Suprapubic skin (tissue), 4 donors: ENCODE measurements at places on chromosomes 11 and 22. TPM values are rescaled to one million over a fixed set of nuclear protein-coding genes. Genes with fewer than 3 reads are reported as not detected.

Gene PKDREJ
- not detected for total RNA-seq

Gene OR6T1
- total RNA-seq: not detected

Gene IGF2
- 4.4 TPM for total RNA-seq

Gene ZNF280B
- total RNA-seq: 0.55 TPM

Gene CEP57
- 80.9 TPM for total RNA-seq

Gene MMP8
- total RNA-seq: not detected

Gene AGBL2
- total RNA-seq: 0.89 TPM

Gene INS
- not detected for total RNA-seq

Gene OR10D3
- not detected for total RNA-seq

Gene LDHAL6A
- not detected for total RNA-seq

Gene TP53I11
- total RNA-seq: 91.5 TPM

Gene MLC1
- 3.4 TPM for total RNA-seq

Gene PRR33
- total RNA-seq: not detected

Gene EPS8L2
- total RNA-seq: 193 TPM

GRCh38 chr11:8956860-8957259 is 7.4 kb downstream of the TMEM9B start:
- no peak for DNase-seq
- H3K27ac ChIP-seq: no peak overlapping the region
- no peaks in the 10 kb centered on the region for H3K27me3 ChIP-seq
- peaks cover 41% of the 10 kb centered on the region for H3K36me3 ChIP-seq

GRCh38 chr11:109264128-109264527 is 157.9 kb upstream of the C11orf87 start:
- no peaks in the 10 kb centered on the region for H3K4me1 ChIP-seq
- H3K27ac ChIP-seq: no peak overlapping the region
- H3K27me3 ChIP-seq: no peaks in the 10 kb centered on the region
- H3K36me3 ChIP-seq: no peaks in the 10 kb centered on the region
- DNase-seq: no peak

- H3K4me1 ChIP-seq: no peaks in the 10 kb centered on the region
- no peak overlapping the region for H3K4me3 ChIP-seq
- no peak for DNase-seq
- no peaks in the 10 kb centered on the region for H3K36me3 ChIP-seq
- no peak overlapping the region for H3K27ac ChIP-seq
These were observed 878.2 kb downstream of the NTM start for GRCh38 chr11:132248580-132248979.

- no peaks in the 10 kb centered on the region for H3K27me3 ChIP-seq
- H3K27ac ChIP-seq: no peak overlapping the region
- no peak overlapping the region for H3K4me3 ChIP-seq
- H3K36me3 ChIP-seq: peaks cover 24% of the 10 kb centered on the region
These were observed 11.9 kb downstream of the VSIG10L2 start for GRCh38 chr11:125957618-125958332.

DNA sequence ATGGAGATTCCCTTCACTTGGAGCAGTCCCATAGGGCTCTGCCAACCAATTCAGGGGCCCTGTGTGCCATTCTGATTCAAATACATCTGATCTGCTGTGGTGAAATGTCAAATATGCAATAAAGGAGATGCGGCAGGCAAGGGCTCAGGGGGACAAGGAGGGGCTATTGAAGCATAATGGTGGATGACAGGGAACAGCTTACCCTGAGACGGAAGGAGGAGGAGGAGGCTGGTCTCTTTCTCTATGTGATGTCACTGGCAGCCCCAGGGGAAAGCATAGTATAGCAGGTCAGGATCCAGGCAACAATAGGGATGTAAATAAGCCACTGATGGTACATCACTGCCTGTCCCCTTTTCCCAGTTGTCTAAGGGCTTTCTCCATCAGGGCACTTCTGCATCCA is 350.9 kb upstream of the SYN3 start:
- DNase-seq: no peak
- no peak overlapping the region for H3K4me3 ChIP-seq
- H3K27me3 ChIP-seq: no peaks in the 10 kb centered on the region
- no peaks in the 10 kb centered on the region for H3K36me3 ChIP-seq

- H3K27me3 ChIP-seq: peaks cover 7% of the 10 kb centered on the region
- no peak for DNase-seq
- peaks cover 26% of the 10 kb centered on the region for H3K4me1 ChIP-seq
- H3K27ac ChIP-seq: no peak overlapping the region
- no peaks in the 10 kb centered on the region for H3K36me3 ChIP-seq
- H3K4me3 ChIP-seq: no peak overlapping the region
These were observed 265.4 kb upstream of the PLET1 start for GRCh38 chr11:112525844-112526590.

- DNase-seq: no peak
- H3K4me3 ChIP-seq: no peak overlapping the region
These were observed 57.5 kb downstream of the BTG4 start for GRCh38 chr11:111454561-111455192.

GRCh38 chr11:41897991-41898390 is 438.5 kb upstream of the LRRC4C start:
- no peak for DNase-seq
- H3K4me3 ChIP-seq: no peak overlapping the region
- H3K27me3 ChIP-seq: no peaks in the 10 kb centered on the region
- no peak overlapping the region for H3K27ac ChIP-seq
- no peaks in the 10 kb centered on the region for H3K36me3 ChIP-seq

DNA sequence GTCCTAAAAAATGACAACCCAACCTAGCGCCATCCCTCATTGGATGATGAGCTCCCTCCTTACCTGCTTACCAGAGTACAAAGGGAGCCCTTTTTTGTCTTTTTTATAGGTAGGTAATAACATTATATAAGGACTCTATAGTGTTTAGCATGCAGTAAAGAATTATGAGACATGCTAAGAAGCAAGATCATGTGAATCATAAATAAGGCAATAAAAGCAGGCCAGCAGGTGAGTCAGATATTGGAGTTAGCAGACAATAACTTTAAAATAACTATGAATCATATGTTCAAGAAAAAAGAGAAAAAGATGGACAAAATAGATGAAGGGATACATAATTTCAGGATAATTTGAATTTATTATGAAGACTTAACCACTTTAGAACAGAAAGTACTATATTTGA is 81.5 kb downstream of the GRK3 start:
- H3K4me1 ChIP-seq: no peaks in the 10 kb centered on the region
- H3K27ac ChIP-seq: no peak overlapping the region
- no peaks in the 10 kb centered on the region for H3K27me3 ChIP-seq
- no peaks in the 10 kb centered on the region for H3K36me3 ChIP-seq
- no peak for DNase-seq

DNA sequence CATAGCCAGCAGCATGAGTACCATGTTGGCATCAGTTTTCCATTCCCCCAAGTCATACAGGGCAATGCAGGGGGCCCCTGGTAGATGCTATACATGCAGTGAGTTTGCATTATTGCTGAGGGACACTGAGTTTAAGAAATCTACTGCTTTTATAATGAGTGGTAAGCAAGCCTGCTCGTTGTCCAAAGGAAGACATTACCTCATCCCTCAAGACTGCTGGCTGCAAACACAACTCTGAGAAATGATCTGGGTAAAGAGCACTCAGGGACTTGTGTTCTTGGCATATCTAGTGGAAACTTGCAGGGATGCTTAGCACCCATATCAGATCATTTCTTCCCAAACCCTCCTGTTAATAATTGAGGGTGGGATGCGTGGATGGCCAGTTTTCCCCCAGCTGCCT is 77.9 kb downstream of the CWC15 start:
- peaks cover 6% of the 10 kb centered on the region for H3K36me3 ChIP-seq
- H3K27me3 ChIP-seq: no peaks in the 10 kb centered on the region
- H3K4me3 ChIP-seq: no peak overlapping the region
- no peaks in the 10 kb centered on the region for H3K4me1 ChIP-seq

- no peaks in the 10 kb centered on the region for H3K36me3 ChIP-seq
- peaks cover 41% of the 10 kb centered on the region for H3K4me1 ChIP-seq
- DNase-seq: peak; percentile 83
These were observed at the start of gene PPP6R3 for GRCh38 chr11:68460741-68461574. Gene PPP6R3 (plus strand): TSS chr11:68460752. CDS start chr11:68537665, 76,913 bp downstream.

GRCh38 chr22:32708830-32709229 is 92.7 kb upstream of the TIMP3 start:
- H3K36me3 ChIP-seq: no peaks in the 10 kb centered on the region
- DNase-seq: no peak
- no peaks in the 10 kb centered on the region for H3K4me1 ChIP-seq
- H3K4me3 ChIP-seq: no peak overlapping the region

DNA sequence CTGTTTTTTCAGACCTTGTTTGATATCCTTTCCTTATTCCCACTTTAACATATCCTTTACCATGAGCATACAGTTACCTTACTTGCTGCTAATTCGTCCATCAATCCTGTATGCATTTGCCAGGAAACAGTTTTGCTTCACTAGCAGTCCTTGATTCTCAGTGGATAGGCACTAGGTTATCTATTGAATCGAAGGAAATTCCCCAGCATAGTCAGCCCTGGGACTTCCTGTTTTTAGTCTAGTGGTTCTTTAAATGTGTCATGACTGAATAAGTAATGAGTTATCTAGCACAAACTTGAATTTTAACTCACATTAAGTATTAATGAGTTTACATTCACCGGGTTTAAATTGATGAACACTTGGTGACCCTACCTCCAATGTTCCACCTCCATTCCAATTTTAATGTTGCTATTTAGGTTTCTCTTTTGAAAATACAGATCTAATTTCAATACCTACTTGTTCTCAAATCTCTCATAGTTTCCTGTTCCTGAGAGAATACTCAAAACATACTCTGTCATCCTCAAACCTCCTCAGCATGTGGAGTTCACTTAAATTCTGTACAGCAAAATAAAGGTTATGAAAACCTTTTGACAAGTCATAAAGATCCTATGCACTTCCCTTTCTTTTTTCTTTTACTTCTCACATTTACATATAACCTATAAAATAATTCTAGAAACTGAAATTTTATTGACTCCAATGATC is 1375.1 kb upstream of the TENM4 start:
- no peaks in the 10 kb centered on the region for H3K27me3 ChIP-seq
- no peaks in the 10 kb centered on the region for H3K4me1 ChIP-seq

DNA sequence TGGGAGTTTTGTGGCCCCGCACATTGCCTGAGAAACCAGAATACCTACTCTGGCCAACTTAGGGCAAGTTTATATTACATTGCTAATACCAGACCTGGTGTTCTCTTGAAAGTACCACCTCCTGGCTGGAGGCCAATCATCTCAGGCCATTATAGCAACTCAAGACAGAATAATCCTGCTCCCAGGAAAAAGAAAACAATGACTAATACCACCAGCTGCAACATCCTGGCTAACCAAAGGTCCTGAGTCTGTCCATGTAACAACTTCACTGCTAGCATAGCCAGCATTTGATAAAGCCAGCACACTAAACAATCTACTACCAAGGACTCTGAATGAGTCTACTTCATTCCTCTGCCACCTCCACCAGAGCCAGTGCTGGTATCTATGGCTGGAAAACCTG is 1298.7 kb upstream of the CNTN5 start:
- DNase-seq: no peak
- H3K4me1 ChIP-seq: no peaks in the 10 kb centered on the region
- no peaks in the 10 kb centered on the region for H3K36me3 ChIP-seq
- no peaks in the 10 kb centered on the region for H3K27me3 ChIP-seq
- no peak overlapping the region for H3K27ac ChIP-seq

DNA sequence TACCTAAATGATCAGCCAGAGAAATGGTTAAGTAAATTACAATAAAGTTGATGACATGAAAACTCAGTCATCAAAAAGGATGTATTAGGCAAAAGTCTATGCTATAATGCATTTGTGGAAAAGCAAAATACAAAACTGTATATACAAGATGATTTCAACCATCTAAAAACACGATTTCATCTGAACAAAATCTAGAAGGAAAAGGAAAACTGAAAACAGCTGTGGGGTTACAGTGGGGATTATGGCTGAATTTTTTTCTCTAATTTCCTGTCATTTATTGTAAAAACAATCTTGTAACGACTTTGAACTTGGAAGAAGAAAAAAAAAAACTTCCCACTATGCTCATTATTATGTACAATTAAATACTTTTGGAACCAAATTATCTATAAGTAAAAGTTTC is 30.3 kb downstream of the CHEK2 start:
- peak overlapping the region; percentile 1 for H3K27ac ChIP-seq
- H3K36me3 ChIP-seq: no peaks in the 10 kb centered on the region
- no peak for DNase-seq
- no peak overlapping the region for H3K4me3 ChIP-seq

GRCh38 chr11:12123799-12124198 is 13.4 kb downstream of the MICAL2 start:
- H3K36me3 ChIP-seq: no peaks in the 10 kb centered on the region
- peaks cover 41% of the 10 kb centered on the region for H3K4me1 ChIP-seq
- no peaks in the 10 kb centered on the region for H3K27me3 ChIP-seq
- no peak overlapping the region for H3K27ac ChIP-seq
- DNase-seq: no peak

DNA sequence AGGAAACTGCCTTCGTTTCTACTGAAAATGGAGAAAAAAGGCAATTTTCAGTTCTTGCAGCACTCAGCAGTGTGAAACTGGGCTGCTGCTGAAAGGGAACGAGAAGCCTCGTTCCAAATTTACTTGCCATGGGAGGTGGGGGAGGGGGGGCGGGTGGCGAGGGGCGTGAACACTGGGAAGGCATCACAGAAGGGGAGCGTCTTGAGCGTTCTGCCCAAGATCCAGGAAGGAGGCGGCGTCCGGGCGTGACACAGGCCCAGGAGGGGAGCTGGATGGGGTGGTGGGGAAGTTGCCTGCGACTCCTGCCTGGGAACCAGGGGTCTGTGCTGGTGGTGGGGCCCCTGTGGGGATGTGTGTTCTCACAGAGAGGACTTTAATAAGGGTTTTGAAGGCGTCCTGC is 213.5 kb downstream of the CTTN start:
- no peak for DNase-seq
- no peaks in the 10 kb centered on the region for H3K36me3 ChIP-seq
- H3K4me1 ChIP-seq: peaks cover 18% of the 10 kb centered on the region
- no peak overlapping the region for H3K4me3 ChIP-seq
- H3K27me3 ChIP-seq: peaks cover 19% of the 10 kb centered on the region

DNA sequence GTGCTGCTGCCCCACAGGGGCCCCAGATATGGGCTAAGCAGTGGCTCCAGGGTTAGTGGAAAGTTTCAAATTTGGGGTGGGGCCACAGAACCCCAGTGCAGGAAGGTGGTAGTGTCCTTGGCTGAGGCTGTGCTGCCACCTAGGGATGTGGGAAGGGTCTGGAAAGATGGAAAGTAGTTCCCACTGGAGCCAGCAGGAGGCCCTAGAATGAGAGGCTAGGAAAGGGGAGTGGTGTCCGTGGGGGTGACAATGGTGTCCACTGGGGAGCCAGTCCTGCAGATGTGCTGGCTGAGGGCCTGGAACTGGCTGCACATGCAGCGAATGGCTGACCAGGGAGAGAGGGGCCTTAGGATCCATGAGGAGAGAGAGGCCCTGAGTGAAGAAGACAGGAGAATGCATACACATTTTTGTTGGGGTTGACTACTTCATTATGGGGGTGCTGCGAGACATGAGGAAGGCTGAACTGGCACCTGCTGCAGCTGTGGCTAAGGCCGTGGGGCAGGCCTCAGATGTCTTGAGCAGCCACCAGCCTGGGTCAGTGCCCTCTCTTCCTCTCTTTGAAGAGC is 21.1 kb downstream of the RFPL3 start:
- DNase-seq: no peak
- no peaks in the 10 kb centered on the region for H3K36me3 ChIP-seq
- H3K27ac ChIP-seq: no peak overlapping the region
- no peak overlapping the region for H3K4me3 ChIP-seq

- H3K27me3 ChIP-seq: no peaks in the 10 kb centered on the region
- H3K4me3 ChIP-seq: peak overlapping the region; percentile 93
- H3K36me3 ChIP-seq: no peaks in the 10 kb centered on the region
- DNase-seq: no peak
- H3K27ac ChIP-seq: peak overlapping the region; percentile 96
These were observed 6.9 kb downstream of the BCL9L start for GRCh38 chr11:118918686-118919280.
